RWPE2 (cell line): ENCODE measurements at places on chromosomes 12 and 14.

GRCh38 chr12:59934486-59934885, 338.7 kb downstream of the SLC16A7 start:
- no peak for DNase-seq

DNA sequence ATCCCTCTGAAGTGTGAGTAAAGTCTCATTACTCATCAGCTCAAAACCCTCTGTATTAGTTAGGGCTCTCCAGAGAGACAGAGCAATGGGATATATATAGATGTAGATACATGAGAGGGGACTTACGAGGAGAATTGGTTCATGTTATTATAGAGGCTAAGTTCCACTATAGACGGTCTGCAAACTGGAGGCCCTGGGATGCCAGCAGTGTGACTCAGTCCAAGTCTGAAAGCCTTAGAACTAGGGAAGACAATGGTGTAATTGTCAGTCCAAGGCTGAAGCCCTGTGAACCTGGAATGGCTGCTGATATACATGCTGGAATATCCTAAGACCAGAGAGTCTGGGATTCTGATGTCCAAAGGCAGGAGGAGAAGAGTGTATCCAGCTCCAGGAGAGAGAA, 57.3 kb upstream of the CEP83 start:
- no peak for DNase-seq

DNA sequence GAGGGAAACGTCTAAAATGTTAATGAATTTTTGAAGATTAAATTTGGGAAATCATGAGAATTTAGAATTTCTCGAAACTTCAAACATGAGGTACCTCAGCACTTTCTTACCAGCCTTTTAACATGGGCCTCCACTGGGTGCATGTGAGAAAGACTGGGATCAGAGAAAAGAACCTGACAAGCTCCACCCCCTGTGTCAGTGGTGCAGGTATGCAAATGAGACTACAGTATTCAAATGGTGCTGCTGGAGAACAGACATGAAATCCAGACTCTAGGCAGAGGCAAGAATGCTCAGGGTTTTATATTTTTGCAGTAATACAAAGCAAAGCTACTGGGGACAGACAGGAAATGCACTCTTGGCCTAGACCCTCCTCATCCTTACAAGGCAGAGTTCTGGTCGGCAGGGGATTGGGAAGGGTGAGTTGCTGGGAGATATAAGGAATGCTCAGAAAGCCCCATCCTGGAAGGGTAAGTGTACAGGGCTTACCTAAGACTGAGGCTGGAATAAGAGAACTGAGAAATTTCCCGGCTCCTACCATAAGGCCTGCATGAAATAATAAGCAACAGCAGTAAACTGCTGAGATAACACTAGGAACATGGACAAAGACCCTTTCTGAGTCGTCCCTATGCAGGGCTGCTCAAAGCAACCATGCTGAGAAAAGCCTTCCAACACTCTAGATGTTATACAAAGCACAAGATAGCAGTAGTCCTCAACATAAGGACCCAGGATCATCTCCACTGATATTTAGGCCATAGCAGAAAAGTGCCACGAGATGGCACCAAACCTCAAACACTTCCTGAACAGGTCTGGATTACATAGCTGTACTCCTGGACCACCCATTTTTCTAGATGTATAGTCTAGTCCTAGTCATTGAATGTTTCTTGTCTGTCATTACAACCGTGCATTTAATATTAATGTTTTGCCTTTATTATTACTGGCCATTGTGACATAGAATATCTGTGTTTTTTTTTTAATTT, 260.8 kb downstream of the RASSF9 start:
- DNase-seq = no peak

- DNase-seq = no peak
Measured at GRCh38 chr12:15787778-15788177, 1.4 kb downstream of the EPS8 start.

GRCh38 chr14:32764131-32764530, 174.5 kb upstream of the NPAS3 start:
- DNase-seq = no peak

- peak; percentile 33 for DNase-seq
Measured at GRCh38 chr12:132315507-132315906, 13.9 kb downstream of the GALNT9 start.

GRCh38 chr14:105466531-105467248, 7.9 kb upstream of the CRIP2 start:
- no peak for DNase-seq

GRCh38 chr14:43677581-43677980, 829.5 kb downstream of the FSCB start:
- DNase-seq = no peak
